Stimulated activated CD4-positive, alpha-beta T cell treated with anti-CD3 and anti-CD28 coated beads, Interleukin-12 subunit alpha, Interleukin-12 subunit beta, amount 100 ng/mL, for 4 hours (primary cell): ENCODE measurements at places on chromosomes 7 and 10.

DNA sequence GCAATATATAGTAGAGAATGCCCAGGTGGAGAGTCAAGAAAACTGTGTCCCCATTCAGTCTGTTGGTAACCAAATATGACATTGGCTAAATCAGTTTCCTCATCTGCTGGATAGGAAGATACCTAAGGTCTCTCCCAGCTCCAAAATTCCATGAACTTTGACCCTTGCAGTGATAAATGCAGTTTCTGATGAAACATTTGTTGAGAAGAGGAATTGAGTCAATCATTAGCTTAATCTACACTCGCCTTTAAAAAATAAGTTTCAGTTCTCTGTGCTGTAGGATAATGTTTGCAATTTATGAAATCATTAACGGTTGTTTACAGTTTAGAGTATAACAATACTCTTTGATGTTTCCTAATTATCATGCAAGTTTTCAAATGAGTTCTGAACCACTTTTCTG is 38.0 kb upstream of the SLC25A13 start:
- DNase-seq, result no peak

- no peak for DNase-seq
Measured at GRCh38 chr7:4742051-4742573, 33.3 kb upstream of the AP5Z1 start.

DNA sequence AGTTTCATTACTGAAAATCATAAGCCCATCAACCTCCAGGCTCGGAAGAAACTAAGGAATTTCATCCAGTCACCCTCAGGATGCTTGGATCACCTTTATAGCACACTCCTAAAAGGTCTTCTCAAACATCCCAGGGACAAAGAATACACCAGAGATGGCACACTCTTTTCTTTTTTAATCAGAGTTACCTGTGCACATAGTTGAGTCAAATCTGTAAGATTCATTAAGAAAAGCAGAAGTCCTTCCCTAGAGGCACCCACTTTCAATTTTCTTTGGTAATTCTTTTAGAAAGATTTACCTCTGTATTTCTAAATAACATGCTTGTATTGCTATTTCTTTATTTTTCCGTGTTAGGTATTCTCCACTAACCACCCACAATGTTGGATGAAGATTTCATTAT is 50.6 kb upstream of the IL6 start:
- no peak for DNase-seq

DNA sequence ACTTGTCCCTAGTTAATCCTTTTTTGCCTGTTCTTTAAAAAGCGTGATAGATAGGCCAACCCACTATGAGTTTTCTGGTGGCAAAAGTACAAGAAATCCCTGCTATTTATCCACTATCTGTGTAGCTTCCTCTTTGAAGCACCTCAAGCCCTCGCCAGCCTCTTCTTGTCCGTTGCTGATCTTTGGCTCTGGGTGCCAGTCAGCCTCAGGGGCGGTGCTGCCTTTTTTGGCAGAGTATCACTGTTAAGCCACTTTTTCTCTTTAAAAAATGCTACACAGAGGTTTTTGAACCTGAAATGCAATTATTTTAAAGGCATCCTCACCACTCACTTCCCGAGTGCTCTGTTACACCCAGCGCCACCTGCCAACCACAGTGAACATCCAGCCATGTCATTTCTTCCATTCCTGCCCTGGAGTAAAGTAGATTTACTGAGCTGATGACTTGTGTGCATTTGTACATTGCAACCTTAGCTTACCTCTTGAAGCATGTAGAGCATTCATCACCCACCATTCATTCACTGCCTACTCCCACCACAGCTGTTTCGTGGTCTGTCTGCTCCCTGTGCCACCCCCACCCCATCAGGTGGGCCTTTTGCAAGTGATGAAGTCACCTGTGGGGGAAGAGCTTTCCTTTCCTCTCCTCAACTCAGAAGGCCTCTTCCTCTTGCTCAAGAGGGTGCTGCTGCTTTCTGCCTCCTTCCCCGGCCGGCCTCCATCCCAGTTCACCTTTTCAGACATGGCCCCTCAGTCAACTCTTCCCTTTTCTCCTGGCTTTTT is 414.2 kb upstream of the GALNT17 start:
- no peak for DNase-seq

GRCh38 chr7:15461576-15461975 is 100.2 kb downstream of the AGMO start:
- no peak for DNase-seq

GRCh38 chr7:25124465-25125136 is 459 bp downstream of the CYCS start:
- DNase-seq, result peak; percentile 13

- no peak for DNase-seq
Measured at GRCh38 chr7:40463446-40463845, 328.6 kb downstream of the SUGCT start.

- no peak for DNase-seq
Measured at GRCh38 chr10:69311309-69311708, 33.0 kb downstream of the HK1 start.

DNA sequence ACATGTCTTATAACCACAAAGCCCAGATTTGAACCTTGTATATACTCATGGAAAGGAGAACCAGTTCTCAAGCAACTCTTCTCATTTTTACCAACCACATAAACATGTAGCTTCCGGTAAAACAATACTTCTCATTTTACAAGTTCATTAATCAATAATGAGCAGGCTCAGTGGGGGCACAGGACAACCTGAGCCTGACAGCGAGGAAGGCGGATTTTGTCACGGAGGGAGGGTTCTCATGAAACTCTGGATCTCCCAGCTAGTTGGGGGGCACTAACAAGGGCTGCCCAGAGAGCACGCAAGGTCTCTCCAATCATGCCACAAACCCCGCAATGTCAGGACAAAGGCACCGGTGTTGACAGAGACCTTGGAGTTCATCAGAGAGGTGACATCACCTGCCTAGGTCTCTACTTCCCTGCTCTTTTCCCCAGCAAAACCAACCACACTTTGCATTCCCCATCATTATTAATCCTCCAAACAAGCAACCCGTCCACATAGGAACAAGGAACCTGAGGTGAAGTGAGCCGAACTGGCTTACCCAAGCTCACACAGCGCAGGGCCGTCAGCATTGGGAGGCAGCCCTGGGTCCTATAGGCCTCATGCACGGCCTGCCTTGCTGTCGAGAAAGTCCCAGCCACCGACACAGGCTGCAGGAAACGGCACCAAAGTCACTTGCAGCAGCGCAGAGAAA is 192.1 kb upstream of the KLF14 start:
- no peak for DNase-seq

DNA sequence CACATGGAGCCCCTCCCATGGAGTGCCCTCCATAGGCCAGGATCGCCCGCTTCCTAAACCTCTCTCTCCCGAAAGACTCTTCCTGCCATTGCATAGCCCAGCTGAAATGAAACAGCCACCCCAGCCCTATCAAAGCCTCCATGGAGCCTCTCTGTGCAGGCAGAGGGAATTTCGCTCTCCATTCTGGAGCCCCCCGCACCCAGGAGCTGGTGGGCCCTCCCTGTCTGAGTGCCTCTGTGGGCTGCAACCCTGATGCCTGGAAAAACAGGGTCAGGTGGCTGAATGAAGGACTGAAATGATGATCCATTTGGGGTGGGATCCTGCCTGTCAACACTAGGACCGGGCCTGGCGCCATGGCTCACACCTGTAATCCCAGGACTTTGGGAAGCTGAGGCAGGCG is 106.4 kb downstream of the FAM53B start:
- DNase-seq, result no peak

GRCh38 chr7:50446542-50446960 is 3.6 kb downstream of the FIGNL1 start:
- DNase-seq, result no peak

DNA sequence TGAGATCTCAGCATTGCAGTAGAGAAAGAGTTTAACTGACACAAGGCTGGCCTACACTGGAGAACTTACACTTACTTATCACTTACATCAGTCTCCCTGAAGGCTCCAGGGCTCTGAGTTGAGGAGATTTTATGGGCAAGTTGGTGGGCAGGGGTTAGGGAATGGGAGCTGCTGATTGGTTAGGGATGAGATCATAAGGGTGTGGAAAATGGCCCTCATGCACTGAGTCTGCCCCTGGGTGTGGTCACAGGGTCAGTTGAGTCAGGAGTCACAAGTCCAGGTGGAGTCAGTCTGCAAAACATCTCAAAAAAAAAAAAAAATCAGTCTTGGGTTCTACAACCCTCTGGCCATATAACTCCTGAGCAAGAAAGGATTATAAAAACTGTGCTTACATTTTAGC is 60.5 kb downstream of the PPP1R17 start:
- no peak for DNase-seq

GRCh38 chr7:98286701-98287485 is 5.4 kb downstream of the BRI3 start:
- no peak for DNase-seq

- DNase-seq, result no peak
Measured at GRCh38 chr7:4399121-4399520, 283.0 kb upstream of the FOXK1 start.

DNA sequence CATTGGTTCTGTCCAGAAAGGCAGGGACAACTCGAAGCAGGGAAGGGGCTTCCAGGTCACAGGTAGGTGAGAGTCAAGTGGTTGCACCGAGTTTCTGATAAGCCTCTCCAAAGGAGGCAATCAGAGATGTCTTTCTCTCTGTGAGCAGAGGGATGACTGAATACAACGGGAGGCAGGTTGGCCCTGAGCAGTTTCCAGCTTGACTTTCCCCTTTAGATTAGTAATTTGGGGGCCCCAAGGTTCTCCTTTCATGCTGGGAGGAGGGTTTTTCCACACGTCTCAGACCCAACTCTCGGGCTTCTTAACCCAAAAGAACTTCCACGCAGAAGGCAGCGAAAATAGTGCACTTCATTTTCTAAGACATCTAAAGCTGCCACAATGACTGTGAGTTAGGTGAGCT is 189.6 kb downstream of the MGMT start:
- DNase-seq, result no peak

- DNase-seq, result no peak
Measured at GRCh38 chr7:44060091-44060947, 5.0 kb downstream of the PGAM2 start.

- no peak for DNase-seq
Measured at GRCh38 chr10:43049081-43049551, 27.8 kb upstream of the RET start.

DNA sequence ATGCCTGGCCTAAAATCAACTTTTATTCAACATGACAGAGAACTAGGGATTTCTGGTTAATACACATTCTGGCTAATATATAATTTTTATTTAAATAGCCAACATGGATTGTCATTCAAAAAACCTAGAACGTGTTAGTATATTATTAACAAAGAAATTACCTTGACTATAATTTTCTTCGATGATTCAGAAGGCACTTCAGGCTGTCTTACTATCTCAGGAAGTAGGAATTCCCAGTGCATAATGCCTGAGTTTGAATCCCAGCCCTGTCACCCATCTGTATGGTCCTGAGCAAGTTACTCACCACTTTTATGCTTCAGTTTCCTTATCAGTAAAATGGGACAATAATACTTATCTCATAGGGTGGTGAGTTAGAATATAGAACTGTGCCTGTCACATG is 106.2 kb downstream of the SORCS1 start:
- DNase-seq, result no peak

GRCh38 chr10:78899098-78899754 is 169.5 kb upstream of the ZMIZ1 start:
- no peak for DNase-seq

GRCh38 chr7:157612664-157613561 is 276.1 kb downstream of the DNAJB6 start:
- DNase-seq, result peak; percentile 47

DNA sequence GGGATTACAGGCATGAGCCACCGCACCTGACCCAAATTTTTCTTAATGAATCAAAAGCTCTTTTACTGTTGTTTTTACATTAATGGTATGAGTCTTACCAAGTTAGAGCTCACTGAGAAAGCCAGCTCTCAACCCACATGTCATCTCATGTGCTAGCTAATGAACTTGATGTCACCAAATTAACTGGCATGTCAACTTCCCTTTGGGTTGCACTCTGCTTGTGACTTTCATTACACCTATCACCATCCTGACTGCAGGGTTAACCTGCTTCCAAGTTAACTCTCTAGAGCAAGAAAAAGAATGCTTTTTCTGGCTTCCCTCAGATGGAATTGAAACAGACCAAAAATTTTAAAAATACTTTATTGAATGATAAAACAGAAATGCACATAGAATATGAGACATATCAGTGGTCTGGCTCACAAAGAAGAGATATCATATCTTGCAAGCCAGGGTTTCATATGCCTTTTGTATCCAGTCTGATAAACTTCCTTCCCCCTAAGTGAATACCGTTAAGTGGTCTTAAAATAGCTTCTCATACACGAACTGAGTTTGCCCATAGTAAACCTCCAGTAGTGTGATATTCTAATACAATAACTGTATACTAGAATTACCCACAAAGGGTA is 42.9 kb upstream of the TRIM24 start:
- no peak for DNase-seq

- no peak for DNase-seq
Measured at GRCh38 chr7:52500841-52501240, 534.6 kb upstream of the POM121L12 start.

GRCh38 chr7:2707481-2707880 is 19.5 kb downstream of the AMZ1 start:
- no peak for DNase-seq
